ENCODE measurements at places on chromosomes 2 and 18. TPM values are rescaled to one million over a fixed set of nuclear protein-coding genes. Genes with fewer than 3 reads are reported as not detected.

GRCh38 chr2:237858294-237859081 is 935 bp upstream of the RAMP1 start:
- H3K36me3 ChIP-seq = no peaks in the 10 kb centered on the region
- no peak overlapping the region for H3K27ac ChIP-seq
- H3K4me1 ChIP-seq = peaks cover 4% of the 10 kb centered on the region
- peak; percentile 69 for DNase-seq

DNA sequence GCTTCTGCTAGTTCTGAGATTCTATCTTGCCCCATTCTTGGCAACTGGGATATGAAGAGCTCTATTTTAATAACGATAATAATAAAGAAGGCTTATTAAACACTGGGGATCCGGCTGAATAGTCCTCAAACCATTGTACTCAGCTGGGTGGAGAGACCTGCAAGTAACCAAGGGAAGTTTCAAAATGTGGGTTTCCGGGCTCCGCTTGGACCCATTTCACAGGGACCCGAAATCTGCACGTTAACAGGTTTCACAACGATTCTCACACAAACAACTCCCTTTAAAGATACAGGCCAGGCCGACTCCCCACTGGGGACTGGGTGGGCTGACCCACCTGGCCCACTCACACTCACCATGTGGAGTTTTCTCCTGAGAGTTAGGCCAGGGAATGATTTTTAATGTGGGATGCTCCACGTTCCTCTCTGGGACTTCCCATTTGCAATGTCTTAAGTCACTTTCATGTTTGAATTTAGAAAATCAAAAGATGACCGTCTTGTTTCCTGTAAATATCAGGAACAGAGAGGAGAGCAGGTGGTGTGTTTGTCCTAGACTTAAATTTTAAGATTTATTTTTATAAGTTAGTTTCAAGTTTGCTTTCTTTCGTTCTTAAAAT is 96.3 kb downstream of the SH3RF3 start:
- no peak overlapping the region for H3K27ac ChIP-seq
- no peaks in the 10 kb centered on the region for H3K27me3 ChIP-seq
- no peak for DNase-seq
- H3K4me3 ChIP-seq = no peak overlapping the region

- no peak for DNase-seq
- no peaks in the 10 kb centered on the region for H3K4me1 ChIP-seq
- no peaks in the 10 kb centered on the region for H3K36me3 ChIP-seq
- H3K27me3 ChIP-seq = no peaks in the 10 kb centered on the region
- no peak overlapping the region for H3K4me3 ChIP-seq
Observed at GRCh38 chr2:222176890-222177289, 121.9 kb downstream of the PAX3 start.

DNA sequence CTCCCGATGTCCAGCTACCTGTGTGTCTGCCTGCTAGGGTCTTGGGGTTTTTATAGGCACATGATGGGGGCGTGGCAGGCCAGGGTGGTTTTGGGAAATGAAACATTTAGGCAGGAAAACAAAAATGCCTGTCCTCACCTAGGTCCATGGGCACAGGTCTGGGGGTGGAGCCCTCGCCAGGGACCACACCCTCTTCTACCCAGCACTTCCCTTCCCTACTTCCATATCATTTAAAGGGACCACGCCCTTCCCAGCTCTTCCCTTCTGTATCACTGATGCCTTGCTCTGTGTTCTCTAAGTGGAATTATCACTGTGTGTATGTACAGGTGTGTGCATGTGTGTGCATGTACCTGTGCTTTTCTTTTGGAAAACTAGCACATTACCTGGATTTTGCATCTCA is 6.3 kb downstream of the UGT1A1 start:
- H3K27ac ChIP-seq = no peak overlapping the region
- H3K4me3 ChIP-seq = no peak overlapping the region
- no peak for DNase-seq
- H3K36me3 ChIP-seq = no peaks in the 10 kb centered on the region
- no peaks in the 10 kb centered on the region for H3K4me1 ChIP-seq

- H3K27ac ChIP-seq = no peak overlapping the region
- no peaks in the 10 kb centered on the region for H3K4me1 ChIP-seq
- no peak for DNase-seq
Observed at GRCh38 chr18:11488175-11488574, 121.2 kb upstream of the SLC35G4 start.

DNA sequence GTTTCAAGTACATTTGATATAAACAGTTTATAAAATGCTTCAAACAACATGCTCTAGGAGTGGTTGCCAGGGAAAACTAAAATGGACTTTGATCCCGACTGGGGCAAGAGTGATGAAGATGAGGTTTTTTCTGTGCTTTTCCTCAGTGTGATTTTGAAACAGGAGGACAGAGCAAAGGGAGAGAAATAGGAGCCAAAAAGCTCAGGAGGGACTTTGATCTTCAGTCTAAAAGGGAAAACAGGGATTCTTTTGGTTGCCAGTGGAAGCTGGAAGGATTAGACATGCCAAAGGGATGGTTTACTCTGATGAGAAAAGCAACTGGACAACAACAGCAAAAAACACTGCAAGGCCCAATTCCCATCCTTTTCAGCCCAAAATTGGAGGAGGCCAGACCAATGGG is 95.5 kb downstream of the LTBP1 start:
- H3K4me3 ChIP-seq = no peak overlapping the region
- H3K36me3 ChIP-seq = no peaks in the 10 kb centered on the region
- H3K27ac ChIP-seq = no peak overlapping the region
- H3K4me1 ChIP-seq = no peaks in the 10 kb centered on the region
- DNase-seq = no peak
- no peaks in the 10 kb centered on the region for H3K27me3 ChIP-seq

RAX gene
- total RNA-seq = 0.52 TPM

NT5DC4 gene
- total RNA-seq = not detected

- H3K4me3 ChIP-seq = no peak overlapping the region
- H3K36me3 ChIP-seq = peaks cover 2% of the 10 kb centered on the region
- no peaks in the 10 kb centered on the region for H3K27me3 ChIP-seq
- peaks cover 2% of the 10 kb centered on the region for H3K4me1 ChIP-seq
- no peak for DNase-seq
Observed at GRCh38 chr2:3498783-3499394, 20.4 kb downstream of the ADI1 start.

OXER1 gene
- 1.3 TPM for total RNA-seq

GRCh38 chr18:56988022-56988421 is 158.9 kb upstream of the BOD1L2 start:
- no peak for DNase-seq
- H3K4me1 ChIP-seq = peaks cover 5% of the 10 kb centered on the region
- H3K4me3 ChIP-seq = no peak overlapping the region
- H3K27me3 ChIP-seq = no peaks in the 10 kb centered on the region
- H3K36me3 ChIP-seq = no peaks in the 10 kb centered on the region
- no peak overlapping the region for H3K27ac ChIP-seq

- no peaks in the 10 kb centered on the region for H3K36me3 ChIP-seq
- no peaks in the 10 kb centered on the region for H3K27me3 ChIP-seq
- H3K4me3 ChIP-seq = no peak overlapping the region
- no peaks in the 10 kb centered on the region for H3K4me1 ChIP-seq
- no peak overlapping the region for H3K27ac ChIP-seq
- no peak for DNase-seq
Observed at GRCh38 chr2:115999039-115999438, 1556.6 kb downstream of the DPP10 start.

DNA sequence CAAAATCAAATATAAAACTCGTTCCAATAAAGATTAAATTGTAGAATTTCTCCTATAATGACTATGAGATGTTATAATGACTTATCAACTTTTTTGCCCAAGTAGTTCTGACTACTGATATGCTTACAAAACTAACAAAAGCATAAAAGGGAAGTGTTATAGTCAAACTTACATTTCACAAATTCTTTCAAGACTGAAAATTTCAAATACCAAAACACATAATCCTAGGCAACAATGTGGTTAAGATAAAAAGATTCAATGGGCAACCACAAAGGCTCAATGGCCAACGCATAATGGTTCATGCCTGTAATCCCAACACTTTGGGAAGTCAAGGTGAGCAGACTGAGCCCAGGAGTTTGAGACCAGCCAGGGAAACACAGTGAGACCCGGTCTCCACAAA is 135.7 kb downstream of the USP34 start:
- no peaks in the 10 kb centered on the region for H3K4me1 ChIP-seq
- no peak overlapping the region for H3K27ac ChIP-seq
- no peaks in the 10 kb centered on the region for H3K36me3 ChIP-seq

GRCh38 chr2:28577791-28578680 is 82.2 kb downstream of the PLB1 start:
- H3K36me3 ChIP-seq = no peaks in the 10 kb centered on the region
- no peak for DNase-seq
- no peaks in the 10 kb centered on the region for H3K4me1 ChIP-seq
- H3K27ac ChIP-seq = no peak overlapping the region
- H3K4me3 ChIP-seq = no peak overlapping the region
- no peaks in the 10 kb centered on the region for H3K27me3 ChIP-seq

SERPINB5 gene
- 0.23 TPM for total RNA-seq

GRCh38 chr2:190159453-190159852 is 96.9 kb upstream of the MSTN start:
- H3K4me1 ChIP-seq = no peaks in the 10 kb centered on the region
- H3K36me3 ChIP-seq = no peaks in the 10 kb centered on the region
- no peak for DNase-seq
- no peak overlapping the region for H3K4me3 ChIP-seq

NEU2 gene
- not detected for total RNA-seq

DNA sequence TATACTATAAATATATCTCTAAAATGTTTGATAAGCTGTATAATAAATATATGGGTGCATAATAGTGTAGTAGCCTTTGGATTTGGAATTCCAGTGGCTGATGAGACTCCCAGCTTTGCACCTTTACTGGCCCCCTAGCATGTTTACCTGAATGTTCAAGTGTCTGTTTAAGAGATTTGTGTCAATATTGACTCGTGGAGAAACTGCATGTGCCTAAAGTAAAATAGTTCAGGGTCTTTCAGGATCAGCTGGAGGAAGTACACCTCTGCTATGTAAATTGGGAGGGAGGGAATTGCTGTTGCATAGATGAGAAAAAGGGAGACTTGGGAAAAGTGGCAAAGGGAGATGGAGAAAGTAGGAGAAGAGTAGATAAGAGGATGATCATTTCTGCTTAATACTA is 23.9 kb downstream of the ME2 start:
- H3K27ac ChIP-seq = no peak overlapping the region
- no peaks in the 10 kb centered on the region for H3K4me1 ChIP-seq
- no peak for DNase-seq
- H3K36me3 ChIP-seq = no peaks in the 10 kb centered on the region
- H3K27me3 ChIP-seq = no peaks in the 10 kb centered on the region

- no peak overlapping the region for H3K4me3 ChIP-seq
- no peaks in the 10 kb centered on the region for H3K4me1 ChIP-seq
- DNase-seq = no peak
Observed at GRCh38 chr18:23226930-23227725, 91.8 kb downstream of the CABLES1 start.

COLEC12 gene
- 2.3 TPM for total RNA-seq

All from H1 (cell line).